ENCODE measurements at places on chromosomes 1 and 21. TPM values are rescaled to one million over a fixed set of nuclear protein-coding genes. Genes with fewer than 3 reads are reported as not detected.

The CFAP45 gene
- not detected for total RNA-seq

The AMPD1 gene
- not detected for total RNA-seq

The MAEL gene
- not detected for total RNA-seq

The NPL gene
- total RNA-seq, result 2.1 TPM

The LRRC71 gene
- not detected for total RNA-seq

The UAP1 gene
- 32.7 TPM for total RNA-seq

The DIO1 gene
- total RNA-seq, result not detected

DNA sequence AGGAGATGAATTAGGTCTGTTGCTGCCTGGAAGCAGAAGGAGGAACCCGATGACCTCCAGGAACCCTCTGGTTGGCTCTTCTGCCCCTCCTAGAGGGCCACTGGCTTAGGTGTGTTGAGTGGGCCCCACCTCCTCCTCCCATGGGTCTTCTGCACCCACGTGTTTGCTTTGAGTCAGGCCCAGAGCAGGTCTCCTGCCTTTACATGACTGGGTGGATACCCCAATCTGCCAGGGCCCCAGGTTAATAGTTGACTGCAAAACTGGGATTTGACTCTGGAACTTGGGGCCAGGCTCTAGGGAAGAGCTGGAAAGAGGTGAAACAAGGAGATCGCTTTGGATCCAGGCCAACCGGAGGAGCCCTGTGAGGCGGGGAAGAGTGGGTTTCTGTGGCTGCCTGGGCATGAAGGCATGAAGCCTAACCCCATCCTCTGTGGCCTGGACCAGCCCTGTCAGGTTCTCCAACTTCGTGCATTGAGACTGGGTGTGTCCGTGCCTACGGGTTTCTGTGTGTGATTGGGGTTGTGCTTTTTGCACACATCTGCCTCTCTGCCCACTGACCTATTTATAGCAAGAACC, 7.8 kb upstream of the LAD1 start:
- DNase-seq, result no peak
- no peak overlapping the region for H3K4me3 ChIP-seq
- no peaks in the 10 kb centered on the region for H3K27me3 ChIP-seq
- H3K36me3 ChIP-seq, result no peaks in the 10 kb centered on the region
- no peak overlapping the region for H3K27ac ChIP-seq
- no peaks in the 10 kb centered on the region for H3K4me1 ChIP-seq

DNA sequence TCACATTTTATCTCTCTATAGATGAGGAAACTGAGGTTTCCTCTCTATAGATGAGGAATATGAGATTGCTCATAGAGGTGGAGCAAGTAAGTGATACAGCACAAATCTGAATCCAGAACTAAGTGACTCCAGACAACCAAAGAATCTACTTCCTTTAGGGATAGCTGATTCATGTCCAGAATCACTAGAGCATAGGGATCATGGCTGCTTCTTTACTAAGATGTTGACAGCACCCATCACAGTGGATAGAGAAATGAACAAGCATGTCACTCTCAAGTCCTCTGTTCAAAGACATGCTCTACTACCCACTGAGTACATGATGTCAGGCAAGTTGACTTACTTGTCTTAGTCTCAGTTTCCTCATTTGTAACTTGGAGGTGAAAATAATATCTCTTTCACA, 116.1 kb upstream of the SPATA6 start:
- H3K36me3 ChIP-seq, result no peaks in the 10 kb centered on the region
- H3K27ac ChIP-seq, result no peak overlapping the region
- no peaks in the 10 kb centered on the region for H3K4me1 ChIP-seq
- DNase-seq, result no peak
- no peak overlapping the region for H3K4me3 ChIP-seq

DNA sequence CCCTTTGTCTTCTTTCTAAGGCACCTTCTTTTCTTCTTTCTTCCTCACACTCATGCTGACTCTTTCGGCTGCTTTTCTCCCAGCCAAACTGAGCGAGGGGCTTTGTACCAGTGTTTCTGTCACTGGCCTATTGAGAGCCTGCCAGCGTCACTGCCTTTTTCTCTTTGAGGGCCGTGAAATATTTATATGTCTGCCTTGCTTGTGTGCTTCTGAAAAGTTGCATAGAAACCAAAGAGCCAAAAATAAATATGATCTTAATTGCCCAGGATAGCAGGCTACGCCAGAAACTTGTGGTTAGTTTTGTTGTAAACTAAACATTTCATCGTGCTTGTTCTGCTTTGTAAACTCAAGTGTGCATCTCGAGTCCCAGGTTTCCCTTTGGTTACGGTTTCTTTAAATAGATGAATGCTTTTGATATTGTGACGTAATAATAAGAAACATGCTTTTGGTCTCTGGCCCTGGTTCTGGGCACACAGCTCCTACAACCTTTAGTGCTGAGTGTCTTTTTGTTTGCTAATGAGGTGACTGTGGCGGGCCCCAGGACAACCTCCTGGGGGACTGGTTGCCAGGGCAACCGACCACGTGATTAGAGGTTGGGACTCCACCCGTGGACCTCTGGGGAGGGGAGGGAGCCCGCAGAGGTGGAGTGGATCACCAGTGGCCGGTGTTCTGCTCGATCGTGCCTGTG, 10.8 kb downstream of the SLC37A1 start:
- H3K27me3 ChIP-seq, result no peaks in the 10 kb centered on the region

DNA sequence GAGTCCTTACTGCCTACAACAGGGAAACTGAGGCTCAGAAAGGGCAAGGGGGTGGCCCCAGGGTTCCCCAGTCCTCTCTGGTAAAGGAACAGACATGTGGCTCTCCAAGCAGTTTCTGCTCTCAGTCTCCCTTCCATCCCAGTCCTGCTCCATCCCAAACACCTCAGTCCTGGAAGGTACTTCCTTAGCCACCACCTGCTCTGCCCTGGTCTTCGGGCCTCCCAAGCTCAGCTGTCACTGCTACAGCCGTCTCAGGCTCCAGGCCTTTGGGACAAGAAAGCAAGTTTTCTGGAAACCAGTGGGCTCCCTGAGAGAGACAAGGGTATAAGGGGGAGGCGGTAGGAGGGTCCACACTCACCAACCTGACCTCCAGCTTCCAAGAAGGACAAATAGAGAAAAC, 23.1 kb upstream of the ADGRB2 start:
- no peaks in the 10 kb centered on the region for H3K27me3 ChIP-seq
- peaks cover 9% of the 10 kb centered on the region for H3K4me1 ChIP-seq
- peak overlapping the region; percentile 36 for H3K27ac ChIP-seq
- no peak for DNase-seq

DNA sequence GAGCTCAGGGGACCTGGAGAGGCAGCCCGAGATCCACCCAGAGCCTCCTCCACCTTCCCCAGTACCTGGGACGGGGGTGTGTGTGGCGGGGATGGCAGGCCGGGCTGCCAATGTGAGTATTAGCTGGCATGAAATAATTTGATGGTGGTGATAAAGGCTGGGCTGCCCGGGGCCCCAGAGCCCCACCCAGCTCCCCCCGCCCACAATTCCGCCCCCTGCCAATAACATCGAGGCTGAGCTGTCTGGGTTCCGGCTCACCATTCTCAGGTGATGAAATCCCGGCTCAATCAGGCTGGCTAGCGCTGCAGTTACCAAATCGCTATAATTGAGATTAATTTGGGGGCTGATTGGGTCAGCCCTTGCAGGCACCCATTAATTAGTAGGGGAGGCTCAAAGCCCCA, 103.8 kb upstream of the CASZ1 start:
- DNase-seq, result no peak
- no peaks in the 10 kb centered on the region for H3K36me3 ChIP-seq
- H3K27ac ChIP-seq, result no peak overlapping the region
- H3K4me3 ChIP-seq, result no peak overlapping the region

DNA sequence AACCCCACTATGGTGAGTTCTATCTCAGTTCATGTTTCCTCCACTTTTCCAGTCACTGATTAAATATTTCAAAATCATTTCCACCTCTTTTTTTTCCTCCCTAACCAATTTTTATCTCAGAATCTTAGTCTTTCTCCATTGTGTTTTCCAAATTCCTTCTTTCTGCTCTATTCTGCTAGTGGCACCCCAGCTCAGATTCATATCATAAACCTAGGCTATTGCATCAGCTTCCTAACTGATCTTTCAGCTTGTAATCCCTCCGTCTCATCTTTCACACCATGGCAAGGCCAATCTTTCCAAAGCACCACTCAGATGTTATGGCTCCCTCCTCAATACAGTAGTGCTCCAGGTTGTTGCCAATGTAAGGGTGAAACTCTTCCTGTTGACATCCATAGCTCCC, 631.9 kb downstream of the PLPP3 start:
- no peak overlapping the region for H3K27ac ChIP-seq
- H3K36me3 ChIP-seq, result no peaks in the 10 kb centered on the region
- no peak for DNase-seq
- H3K4me3 ChIP-seq, result no peak overlapping the region
- H3K4me1 ChIP-seq, result no peaks in the 10 kb centered on the region
- no peaks in the 10 kb centered on the region for H3K27me3 ChIP-seq

DNA sequence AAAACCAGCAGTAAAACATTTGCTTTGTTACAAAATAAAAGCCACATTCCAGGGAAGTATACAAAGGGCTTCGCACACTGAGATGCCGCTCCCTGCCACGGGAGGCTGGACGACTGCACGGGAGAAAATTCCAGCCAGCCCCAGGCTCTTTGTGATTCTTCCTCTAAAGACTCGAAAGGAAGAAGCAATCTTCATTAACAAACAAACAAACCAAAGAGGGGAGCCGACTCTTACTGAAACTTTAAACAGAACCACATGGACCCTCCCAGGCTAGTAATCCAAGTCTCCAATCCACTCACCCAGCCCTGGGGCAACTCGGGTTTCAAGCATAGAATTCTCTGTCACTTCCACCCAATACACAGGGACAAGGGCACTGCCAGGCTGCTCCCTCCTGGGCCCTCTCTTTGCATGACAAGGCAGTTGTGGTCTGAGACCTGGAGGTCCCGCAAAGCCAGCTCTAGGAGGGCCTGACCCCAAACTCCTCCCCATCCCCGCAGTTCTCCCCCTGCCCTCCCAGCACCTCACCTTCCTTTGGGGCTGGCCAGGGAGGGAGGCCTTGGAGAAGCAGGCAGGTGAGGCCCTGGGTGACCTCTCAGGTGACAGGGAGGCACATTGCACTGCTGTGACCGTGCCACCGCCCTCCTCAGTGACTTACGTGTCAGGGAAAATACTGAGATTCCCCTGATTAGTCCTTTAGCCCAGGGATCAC, 26.6 kb upstream of the COL18A1 start:
- H3K4me1 ChIP-seq, result no peaks in the 10 kb centered on the region
- H3K27me3 ChIP-seq, result no peaks in the 10 kb centered on the region
- no peak overlapping the region for H3K4me3 ChIP-seq
- no peak for DNase-seq

- no peaks in the 10 kb centered on the region for H3K27me3 ChIP-seq
- H3K27ac ChIP-seq, result no peak overlapping the region
- DNase-seq, result no peak
- no peaks in the 10 kb centered on the region for H3K36me3 ChIP-seq
- H3K4me1 ChIP-seq, result no peaks in the 10 kb centered on the region
These were observed 31.7 kb upstream of the KHDRBS1 start for GRCh38 chr1:31981972-31982371.

GRCh38 chr1:27601321-27601770, 2.6 kb downstream of the AHDC1 start:
- peak overlapping the region; percentile 91 for H3K27ac ChIP-seq
- no peak for DNase-seq
- H3K27me3 ChIP-seq, result no peaks in the 10 kb centered on the region
- H3K36me3 ChIP-seq, result no peaks in the 10 kb centered on the region
- peak overlapping the region; percentile 91 for H3K4me3 ChIP-seq

GRCh38 chr1:170891872-170892271, 43.5 kb upstream of the MROH9 start:
- H3K27ac ChIP-seq, result no peak overlapping the region
- H3K4me1 ChIP-seq, result no peaks in the 10 kb centered on the region

GRCh38 chr1:204348242-204348641, 11.5 kb downstream of the PLEKHA6 start:
- no peak overlapping the region for H3K4me3 ChIP-seq
- peak overlapping the region; percentile 49 for H3K27ac ChIP-seq
- no peaks in the 10 kb centered on the region for H3K27me3 ChIP-seq
- DNase-seq, result no peak
- no peaks in the 10 kb centered on the region for H3K36me3 ChIP-seq

DNA sequence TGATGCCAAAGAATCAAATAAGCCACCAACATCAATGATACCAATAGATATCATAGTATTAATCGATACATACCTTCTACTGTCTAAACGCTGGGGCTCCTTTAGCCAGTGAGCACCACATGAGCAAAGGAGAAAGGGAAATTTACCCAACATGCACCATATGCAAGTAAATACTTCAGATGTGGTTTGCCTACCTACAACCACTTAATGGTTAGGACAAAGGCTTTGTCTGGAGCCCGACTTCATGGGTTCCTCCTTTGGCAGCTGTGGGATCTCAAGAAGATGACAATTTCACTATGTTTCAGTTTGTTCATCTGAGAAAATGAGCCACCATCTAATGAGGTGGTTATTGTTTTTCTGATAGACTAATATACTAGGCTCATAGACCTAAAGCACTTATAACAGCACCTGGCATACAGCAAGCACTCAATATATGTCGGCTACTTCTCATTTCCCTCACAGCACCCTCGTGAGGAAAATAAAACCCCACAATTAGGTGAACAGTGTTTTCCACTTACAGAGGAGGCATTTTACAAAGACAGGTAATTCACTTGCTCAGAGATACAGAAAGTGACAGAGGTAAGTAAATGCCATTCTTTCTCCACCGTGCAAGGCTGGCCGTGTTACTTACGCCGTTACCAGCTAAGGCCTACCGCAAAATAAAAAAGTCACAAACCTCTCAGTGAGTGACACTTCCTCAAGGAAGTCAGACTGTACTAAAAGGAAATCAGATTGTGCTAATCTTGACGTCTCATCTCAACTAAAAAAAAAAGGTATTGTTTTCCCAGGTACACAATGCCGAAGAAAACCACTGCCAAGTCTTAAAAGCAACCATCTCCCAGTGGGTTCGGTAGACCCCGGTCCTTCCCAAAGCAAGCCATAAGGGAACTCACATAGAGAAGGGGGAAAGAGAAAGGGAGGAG, 1.6 kb downstream of the TTC13 start:
- DNase-seq, result no peak
- no peaks in the 10 kb centered on the region for H3K4me1 ChIP-seq
- peak overlapping the region; percentile 90 for H3K4me3 ChIP-seq
- H3K27ac ChIP-seq, result no peak overlapping the region

All from ascending aorta (tissue), 2 donors.